Ovary (tissue), 10 donors: ENCODE measurements at places on chromosomes 2 and 18.

DNA sequence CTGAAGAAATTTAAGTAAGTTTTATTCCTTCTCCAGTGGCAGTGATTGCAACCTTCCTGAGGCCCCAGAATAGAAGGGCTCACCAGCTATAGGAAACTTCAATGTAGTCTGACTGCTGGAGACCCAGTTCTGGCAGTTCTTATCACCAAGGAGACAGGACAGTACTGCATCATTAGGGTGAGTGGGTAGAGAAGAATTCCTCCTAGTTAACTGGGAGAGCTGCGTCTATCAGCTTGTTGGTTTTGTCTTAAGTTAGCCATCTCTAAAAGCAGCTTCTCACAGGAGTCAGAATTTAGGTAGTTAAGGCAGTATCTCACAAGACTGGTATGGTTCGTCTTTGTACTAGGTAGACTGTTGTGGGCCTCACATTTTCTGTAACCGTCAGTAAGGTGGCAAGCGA, 3.3 kb upstream of the MSTN start:
- no peak for DNase-seq

- DNase-seq: no peak
Observed at GRCh38 chr2:69237070-69237670, 149.9 kb downstream of the GFPT1 start.

DNA sequence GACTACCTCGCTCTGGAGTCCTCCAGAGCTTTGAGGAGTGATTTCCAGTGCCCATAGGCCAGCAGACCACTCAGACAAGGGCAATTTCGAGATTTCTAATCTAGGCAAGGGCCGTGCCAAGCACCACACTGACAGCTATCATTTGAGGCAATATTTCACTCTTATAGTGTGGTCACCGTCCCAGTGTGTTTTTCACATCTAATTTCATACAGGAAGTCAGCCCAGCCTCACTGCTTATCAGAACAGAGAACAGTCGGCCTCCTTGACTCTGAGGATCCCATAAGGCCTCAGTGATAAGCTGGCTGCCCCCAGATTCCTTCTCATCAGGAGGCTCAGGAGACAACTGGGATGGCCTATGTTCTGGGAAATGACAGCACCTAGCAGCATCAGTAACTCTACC, 581 bp downstream of the CAPN14 start:
- no peak for DNase-seq

DNA sequence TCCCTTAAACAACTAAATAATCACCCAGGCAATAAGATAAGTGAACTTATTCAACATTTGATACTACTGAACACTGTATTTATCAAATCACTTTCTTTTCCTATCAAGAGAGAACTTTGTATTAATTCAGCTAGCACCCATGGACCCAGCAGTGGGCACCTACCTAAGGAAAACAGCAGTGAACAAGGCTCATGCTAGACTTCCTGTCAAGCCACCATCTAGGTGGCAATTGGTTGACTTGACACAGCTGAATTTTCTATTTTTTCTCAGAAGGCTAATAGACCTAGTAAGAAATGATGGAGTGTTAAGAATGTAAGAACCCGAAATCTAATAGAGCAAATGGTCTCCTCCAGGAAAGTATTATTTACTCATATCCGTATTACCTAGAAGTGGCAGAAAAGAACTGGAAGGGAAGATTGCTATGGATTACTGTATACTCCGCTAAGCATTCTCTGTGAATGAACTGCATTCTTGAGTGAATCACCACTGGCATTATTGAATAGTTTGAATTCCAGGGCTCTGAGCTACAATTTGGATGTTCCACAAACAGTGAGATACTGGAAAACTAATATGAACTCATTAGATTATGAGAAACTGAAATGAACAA, 988.2 kb upstream of the CDH2 start:
- DNase-seq: no peak

DNA sequence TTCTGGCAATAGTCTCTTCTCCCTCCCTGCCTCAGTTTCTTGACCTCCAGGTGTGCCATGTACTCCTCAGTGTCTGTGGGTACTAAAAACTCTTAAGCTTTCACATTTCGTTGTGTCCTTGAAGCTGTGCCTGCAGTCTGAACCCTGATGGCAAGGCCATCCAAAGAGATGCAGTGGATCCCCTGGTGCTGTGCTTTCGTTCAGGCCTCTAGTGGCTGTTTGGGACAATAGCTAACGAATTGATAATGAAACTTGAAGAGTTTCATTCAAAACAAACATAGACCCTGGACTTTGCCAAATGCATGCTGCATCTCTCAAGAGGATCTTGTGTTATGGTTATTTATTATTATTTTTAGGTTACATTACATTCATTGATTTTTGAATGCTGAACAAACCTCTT, 523.1 kb upstream of the FSIP2 start:
- no peak for DNase-seq

DNA sequence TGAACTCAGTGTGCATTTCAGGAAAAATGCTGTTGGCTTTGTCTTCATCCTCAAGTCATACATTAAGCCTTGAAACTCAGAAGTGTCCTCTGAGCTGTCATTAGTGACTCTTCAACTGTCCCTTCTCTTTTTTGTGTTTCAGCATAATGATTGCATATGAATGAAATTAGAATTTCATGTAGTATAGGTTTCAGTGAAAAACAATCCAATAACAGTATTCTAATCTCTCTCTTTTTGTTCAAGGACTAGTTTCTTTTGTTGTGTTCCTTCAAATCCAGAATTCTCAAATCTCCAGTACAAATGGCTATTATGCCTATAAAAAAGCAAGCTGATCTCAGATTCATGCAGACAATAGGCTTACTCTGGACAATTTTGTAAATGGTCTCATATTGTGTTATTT, 133.5 kb downstream of the QPCT start:
- no peak for DNase-seq

GRCh38 chr2:3728104-3729054, 25.0 kb downstream of the DCDC2C start:
- DNase-seq: no peak

- DNase-seq: no peak
Observed at GRCh38 chr2:86636842-86637241, 13.2 kb upstream of the RNF103 start.

DNA sequence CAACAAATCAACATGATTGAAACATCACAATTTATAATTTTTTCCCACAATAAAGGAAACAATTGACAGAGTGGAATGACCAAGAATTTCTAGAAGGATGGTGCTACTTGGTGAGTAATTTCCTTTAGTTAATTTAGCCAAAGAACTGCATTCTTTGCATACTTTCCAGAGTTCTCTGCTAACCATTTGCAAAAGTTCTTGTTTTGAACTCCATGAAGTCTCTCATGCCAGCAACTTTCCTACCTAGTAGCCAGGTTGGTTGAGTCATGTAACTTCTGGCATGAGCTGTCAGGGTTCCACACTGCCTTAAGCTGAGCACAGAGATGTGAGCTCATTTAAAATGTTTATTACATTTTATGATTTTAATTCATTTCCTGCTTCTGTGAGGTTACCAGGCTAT, 539.6 kb downstream of the PID1 start:
- DNase-seq: no peak

DNA sequence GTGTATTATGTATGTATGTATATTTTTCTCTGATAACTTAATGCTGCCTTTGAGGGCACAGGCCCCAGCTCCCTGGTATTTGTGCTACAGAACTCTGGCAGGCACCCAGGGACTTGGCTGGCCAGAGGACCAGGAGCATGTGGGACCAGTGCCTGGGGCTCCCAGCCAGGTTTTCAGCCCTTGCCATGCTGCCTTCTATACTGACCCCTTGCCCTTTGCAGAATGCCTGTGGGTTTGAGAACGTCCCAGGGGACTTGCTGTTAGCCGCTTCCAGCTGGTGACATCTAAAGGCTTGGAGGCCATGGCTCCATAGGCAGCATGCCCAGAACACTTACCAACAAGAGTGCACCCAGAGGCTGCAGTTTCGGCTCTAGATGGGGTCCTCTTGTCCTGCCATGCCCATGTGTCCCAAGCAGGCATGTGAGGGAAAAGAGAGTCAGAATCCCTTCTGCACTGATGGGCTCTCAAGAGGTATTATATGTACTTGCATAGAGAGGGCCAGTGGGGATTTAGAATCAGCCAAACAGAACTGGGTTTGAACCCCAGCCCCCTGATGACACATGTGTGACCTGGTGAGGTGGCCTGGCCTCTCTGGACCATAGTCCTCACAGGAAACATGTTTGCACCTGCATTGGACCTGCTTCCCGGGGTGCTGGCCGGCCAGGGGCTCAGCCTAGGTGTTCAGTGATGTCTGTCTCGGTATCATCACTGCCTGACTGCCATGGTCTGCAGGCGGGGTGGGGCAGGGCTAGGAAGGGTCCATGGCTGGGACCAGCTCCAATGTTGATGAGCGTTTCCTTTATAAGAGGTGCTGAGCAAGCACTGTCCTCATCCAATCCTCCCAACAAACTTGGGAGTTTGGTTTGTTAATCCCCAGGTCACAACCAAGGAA, 119.2 kb upstream of the FHL2 start:
- DNase-seq: peak; percentile 48

DNA sequence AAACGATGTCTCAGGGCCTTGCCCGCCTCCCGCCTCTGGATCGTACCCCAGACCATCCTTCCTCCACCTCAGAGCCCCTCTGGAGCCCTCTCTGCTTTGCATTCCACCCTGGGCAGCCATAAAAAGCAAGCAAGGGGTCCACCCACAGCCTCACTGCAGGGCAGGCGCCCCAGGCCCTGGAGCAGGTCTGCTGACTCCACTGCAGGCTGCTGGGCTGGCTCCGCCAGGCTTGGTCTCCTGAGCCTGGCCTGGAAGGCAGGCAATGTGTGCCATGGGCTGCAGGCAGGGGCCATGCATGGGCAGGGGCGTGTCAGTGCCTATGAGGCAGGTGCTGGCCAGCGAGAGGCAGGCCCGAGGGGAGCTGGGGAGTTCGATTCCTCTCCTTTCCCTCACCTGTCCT, 186.0 kb downstream of the ANKRD30B start:
- no peak for DNase-seq

GRCh38 chr18:55647331-55647730, 59.3 kb upstream of the TCF4 start:
- DNase-seq: no peak

- DNase-seq: peak; percentile 69
Observed at GRCh38 chr2:98649135-98649991, 41.0 kb downstream of the UNC50 start.

GRCh38 chr18:54134053-54134452, 90.4 kb downstream of the MBD2 start:
- no peak for DNase-seq

GRCh38 chr2:12486205-12487118, 230.3 kb upstream of the TRIB2 start:
- no peak for DNase-seq

- no peak for DNase-seq
Observed at GRCh38 chr18:27985832-27986231, 191.1 kb downstream of the CDH2 start.

DNA sequence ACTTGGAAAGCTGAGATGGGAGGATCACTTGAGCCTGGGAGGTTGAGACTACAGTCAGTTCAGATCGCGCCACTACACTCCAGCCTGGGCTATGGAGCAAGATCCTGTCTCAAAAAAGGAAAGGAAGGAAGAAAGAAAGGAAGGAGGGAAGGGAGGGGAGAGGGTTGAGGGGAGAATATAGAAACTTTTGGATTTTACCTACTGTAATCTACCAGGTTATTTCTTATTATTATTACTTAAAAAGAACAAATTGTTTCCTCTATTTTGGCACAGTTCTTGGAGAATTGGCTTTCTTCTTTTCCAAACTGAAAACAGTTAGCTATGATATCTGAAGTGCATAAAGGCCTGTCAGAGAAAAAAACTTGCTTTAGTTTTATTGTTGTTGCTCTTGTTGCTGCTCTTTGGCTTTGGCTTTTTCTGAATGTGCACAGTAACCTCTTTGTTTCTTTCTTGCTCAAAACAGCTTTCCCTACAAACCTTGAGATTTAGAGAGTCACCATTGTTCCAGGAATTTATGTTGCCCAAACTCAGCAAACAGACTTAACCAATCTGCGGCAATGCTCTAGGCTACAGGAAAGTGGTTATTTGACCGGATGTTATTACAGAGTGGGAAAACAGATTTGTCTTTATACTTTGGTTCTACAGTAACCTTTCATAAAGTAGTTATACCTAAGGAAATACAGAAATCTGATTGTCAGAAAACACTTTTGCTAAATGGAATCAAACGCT, 214.9 kb downstream of the XIRP2 start:
- DNase-seq: no peak

GRCh38 chr18:31821545-31822171, 61.0 kb upstream of the SLC25A52 start:
- DNase-seq: no peak

- DNase-seq: no peak
Observed at GRCh38 chr2:105236060-105236424, 5.5 kb upstream of the GPR45 start.

DNA sequence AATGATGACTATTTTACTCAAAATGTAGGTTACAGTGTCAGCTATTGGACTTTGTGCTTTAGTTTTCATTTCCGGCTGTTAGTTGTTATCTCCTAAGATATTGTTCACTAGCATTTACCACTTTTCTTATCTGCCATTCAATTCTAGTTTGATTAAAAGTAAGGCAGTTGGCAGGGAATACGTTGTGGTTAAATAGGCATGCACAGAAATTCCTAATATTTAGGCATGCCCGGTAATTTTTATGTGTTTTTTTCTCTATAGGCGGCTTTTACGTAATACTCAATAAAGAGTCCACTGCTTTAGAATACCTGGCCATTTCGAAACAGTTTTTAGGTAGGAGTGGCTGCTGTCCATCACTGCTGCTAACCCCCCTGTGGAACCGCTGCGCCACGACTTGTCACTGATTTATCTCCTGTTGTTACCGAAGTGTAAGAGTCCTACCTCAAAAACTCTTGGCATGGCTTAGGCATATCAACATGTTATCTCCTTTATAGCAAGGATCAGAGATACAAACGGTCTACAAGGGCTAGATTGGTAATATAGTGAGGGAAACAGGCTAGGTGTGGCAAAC, 39.5 kb downstream of the BABAM2 start:
- DNase-seq: no peak

GRCh38 chr2:195590861-195591205, 66.2 kb upstream of the SLC39A10 start:
- DNase-seq: no peak

GRCh38 chr2:71507476-71507875, 54.1 kb downstream of the DYSF start:
- no peak for DNase-seq

DNA sequence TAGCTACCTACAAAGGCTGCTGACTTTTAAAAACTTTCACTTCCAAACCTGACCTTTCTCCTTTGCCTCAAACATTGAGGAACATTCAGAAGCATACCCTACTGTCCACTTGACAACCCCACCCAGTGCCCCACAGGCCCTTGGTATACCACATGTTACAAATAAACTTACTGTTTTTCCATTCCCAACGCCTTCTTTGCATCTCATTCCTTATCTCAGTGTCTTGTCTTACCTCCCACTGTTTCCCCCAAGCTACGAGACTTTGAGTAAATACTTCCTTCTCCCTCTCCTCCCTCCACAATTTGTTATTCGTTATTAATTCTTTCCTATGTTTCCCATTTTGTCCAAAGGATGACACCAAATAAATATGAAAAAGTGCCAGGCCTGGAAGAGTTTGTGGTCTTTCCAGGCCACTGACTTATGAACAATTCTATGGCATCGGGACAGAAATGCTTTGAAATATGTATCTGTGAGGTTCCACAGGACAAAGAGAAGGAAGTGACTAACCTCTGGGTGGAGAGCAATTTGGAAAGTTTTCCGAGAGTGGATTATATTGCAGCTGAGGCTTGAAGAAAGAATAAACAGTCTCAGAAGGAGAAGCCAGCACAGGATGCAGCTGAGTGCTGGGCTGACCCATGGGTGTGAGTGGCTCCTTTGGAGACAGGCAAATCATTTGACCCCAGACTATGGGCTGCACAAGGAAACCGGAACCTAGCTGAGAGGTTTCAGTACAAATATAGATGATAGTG, 409.0 kb downstream of the LPIN1 start:
- DNase-seq: no peak

- no peak for DNase-seq
Observed at GRCh38 chr18:1078301-1078700, 173.6 kb downstream of the ADCYAP1 start.
